Inflammatory macrophage treated with lipopolysaccharide for 4 hours (primary cell): ENCODE measurements at places on chromosomes 4 and X.

- DNase-seq, result no peak
Observed at GRCh38 chr4:102230194-102230593, 115.1 kb downstream of the SLC39A8 start.

DNA sequence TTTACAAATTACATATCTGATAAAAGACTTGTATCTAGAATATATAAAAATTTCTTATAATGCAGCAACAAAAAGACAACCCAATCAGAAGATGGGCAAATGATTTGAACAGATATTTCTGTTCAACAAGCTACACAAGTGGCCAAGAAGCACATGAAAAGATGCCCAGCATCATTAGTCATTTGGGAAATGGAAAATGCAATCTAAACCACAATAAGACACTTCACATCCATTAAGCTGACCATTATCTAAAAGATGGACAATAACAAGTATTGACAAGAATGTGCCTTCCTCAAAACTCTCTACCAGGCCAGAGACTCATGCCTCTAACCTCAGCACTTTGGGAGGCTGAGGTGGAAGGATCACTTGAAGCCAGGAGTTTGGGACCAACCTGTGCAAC, 53.9 kb downstream of the SPINK2 start:
- no peak for DNase-seq

DNA sequence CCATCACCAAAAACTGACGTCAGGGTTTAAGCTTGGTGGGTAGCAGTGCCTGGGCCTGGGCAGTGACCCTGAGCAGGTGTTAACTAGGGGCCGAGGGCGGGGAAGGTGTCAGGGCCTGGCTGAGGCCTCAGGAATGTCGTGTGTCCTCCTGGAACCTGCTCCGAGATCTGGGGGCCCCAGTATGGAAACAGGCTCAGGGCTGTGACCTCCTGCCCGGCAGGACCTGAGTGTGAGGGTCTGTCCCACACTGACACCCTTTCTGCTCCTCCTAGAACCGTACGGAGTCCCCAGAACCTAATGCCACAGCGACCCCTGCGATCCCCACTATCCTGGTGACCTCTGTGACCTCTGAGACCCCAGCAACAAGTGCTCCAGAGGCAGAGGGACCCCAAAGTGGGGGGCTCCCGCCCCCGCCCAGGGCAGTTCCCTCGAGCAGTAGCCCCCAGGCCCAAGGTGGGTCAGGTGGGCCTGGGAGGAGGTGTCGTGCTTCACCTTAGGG, 741 bp downstream of the HGFAC start:
- DNase-seq, result no peak

DNA sequence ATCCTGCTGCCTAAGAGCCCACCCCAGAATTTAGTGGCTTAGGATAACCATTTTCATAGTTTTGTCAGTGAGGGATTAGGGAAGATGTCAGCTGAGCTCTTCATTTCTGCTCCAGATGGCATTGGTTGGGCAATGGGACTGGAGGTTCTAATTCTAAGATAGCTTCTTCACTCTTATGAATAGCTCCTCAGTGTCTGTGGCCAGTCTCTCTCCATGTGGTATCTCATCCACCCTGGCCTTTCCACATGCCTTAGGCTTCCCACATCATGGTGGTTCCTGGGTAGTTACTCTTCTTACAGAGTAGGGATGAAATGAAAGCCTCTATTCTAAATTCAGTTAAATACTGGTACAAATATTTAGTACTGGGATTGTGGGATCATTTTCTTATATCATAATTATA, 31.3 kb downstream of the REPS2 start:
- no peak for DNase-seq

DNA sequence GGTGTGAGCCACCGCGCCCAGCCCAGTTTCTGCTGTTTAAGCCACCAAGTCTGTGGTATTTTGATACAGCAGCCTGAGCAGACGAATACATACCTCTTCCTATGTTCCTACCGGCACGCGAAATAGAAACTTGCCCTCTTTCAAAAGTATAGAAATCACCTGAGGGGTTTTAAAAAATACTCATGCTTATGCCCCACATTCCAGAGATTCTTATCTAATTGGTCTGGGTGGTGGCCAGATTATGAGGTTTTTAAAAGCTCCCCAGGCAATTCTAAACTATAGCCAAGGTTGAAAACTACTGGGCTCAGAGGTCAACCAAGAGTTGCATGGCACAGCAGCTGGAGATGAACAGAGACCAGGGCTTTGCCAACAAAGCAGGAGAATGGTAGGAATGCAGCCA, 24.9 kb upstream of the HUWE1 start:
- DNase-seq, result no peak

GRCh38 chr4:42344309-42344708, 53.0 kb upstream of the SHISA3 start:
- DNase-seq, result no peak

DNA sequence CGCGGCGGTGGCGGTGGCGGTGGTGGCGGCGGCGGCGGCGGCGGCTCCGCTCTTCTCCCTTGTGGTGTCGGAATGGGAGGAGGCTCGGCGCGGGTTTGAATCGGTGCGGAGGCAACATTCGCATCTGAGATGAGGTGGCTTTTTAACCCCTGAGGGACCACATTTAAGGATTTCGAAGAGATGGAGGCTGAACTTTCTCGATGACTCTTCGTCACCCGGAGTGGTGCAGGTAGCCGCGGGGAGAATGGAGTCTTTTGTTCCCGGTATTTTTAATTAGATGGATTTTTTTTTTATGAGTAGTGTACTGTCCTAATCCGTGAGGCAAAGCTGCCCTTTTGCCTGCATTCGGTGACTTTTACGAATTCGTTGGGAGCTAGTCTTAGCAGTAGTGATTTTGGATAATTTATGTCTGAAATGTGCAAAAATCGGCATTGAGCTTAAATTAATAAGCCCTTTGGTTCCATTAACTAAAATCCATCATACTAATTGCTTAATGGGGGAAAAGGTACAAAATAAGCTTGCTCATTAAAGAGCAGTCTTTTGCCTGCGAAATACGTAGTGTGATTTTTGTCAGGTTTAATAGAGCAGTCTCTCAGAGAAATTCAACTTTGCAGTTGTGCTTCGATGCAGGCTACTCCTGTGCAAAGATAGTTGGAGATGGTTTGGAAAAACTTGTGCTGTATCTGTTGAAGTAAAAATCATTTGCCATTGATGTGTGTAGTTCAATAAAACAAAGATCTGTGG, 206.2 kb downstream of the TENM3 start:
- no peak for DNase-seq

DNA sequence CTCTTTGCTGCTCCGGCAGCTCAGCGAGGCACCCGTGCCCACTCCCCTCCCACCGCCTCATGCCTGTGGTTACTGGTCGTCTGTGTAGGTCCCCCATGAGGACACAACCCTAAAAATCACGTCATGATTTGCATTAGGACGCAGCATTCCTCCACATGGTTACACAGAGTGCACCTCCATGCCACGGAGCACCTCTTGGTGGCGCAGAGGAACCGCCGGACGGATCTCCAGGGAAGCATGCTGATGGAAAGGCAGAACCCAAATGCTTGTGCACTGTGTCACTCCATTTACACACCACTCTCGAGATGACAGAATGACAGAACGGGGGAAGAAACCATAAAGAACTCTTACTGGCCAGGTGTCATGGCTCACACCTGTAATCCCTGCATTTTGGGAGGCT, 22.4 kb downstream of the FAM53A start:
- DNase-seq, result no peak

DNA sequence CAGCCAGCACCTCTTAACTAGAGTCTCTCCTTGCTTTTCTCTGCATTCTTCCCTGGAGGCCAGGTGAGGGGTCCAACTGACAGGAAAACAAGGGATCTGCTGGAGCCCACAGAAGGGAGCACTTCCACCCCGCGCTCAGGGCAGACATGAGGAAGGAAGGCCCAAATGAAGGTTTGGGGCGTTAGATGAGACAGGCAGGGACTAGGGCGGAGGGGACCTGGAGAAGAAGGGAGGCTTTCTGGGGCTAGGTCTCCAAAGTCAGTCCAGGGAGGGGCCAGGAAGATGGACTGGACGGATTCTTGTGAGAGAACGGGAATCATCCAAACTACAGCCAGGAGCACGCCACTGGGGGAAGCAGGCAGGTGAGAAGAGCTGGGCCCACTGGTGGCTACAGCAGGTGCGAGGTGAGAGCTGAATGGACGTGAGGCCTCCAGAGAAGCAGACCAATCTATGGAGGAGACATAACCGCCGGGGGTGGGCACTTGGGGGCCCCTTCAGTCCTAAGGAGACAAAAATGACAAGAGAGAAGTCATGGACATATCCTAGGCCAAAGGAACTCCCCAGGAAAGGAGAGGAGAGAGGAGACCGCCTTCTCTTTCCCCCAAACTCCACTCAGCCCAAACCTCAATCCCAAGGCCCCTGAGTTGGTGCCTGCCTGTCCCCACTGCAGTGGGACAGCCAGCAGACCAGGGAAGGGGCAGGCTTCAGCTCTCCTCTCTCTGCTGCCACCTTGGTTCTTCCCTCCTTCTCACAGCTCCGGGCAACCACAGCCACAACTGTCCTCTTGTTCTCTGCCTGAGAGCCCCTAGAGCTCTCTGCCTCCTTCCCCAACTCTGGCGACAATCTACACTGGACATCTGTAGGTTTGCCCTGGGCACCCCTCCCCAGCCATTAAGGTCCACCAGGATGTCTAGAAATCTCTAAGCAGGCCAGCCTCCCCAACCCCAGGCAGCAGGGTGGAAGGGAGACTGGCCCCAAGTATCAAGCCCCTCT, 7.0 kb downstream of the APLN start:
- no peak for DNase-seq

DNA sequence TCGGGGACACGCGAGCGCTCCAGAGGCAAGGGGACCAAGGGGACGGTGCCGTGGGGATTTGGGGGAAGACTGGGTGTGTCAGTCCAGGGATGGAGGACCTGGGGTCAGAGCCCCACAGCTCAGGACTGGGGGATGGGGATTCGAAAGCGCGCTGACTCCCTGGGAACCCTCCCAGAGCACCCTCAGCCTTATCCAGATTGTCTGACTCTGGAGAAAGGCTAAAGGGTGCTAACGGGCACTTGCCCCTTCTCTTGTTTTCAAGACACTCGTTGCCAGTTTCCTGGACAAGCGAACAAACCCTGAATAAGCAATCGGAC, 1.1 kb downstream of the DOCK11 start:
- no peak for DNase-seq

GRCh38 chr4:115332078-115332477, 218.7 kb upstream of the NDST4 start:
- no peak for DNase-seq

DNA sequence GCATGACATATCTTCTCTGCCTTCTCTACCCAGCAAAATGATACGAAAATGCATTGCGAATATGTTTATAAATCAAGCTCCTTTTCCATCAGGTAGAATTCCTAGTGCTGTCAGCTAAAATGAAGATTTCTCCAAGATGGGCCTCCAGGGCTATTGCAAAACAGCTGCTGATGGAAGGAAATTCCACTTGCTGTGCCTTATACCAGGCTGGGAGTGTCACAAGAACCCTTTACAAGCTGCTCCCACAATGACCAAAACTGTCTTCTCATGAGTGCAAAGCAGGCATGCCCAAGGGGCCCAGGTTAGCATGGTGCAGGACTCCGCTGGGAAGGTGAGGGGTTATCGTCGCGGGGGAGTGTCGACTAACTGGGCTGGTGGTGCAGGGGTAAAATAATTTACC, 8.7 kb downstream of the HNRNPH2 start:
- DNase-seq, result no peak

DNA sequence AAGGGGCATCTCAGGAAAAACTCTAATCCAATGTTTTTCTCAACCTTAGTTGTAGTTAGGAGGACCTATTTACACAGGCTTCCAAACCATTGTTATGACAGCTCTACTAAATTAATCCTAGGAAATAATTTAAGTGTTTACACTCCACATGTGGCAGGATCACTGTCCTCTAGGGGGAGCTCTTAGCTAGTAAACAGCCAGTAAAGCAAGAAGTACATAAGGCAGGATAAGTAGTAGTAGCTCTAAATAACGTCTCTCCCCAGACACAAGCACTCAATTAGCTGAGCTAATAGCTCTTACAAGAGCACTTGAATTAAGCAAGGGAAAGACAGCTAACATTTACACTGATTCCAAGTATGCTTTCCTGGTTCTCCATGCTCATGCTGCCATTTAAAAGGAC, 37.3 kb downstream of the NUDT11 start:
- DNase-seq, result peak; percentile 20

DNA sequence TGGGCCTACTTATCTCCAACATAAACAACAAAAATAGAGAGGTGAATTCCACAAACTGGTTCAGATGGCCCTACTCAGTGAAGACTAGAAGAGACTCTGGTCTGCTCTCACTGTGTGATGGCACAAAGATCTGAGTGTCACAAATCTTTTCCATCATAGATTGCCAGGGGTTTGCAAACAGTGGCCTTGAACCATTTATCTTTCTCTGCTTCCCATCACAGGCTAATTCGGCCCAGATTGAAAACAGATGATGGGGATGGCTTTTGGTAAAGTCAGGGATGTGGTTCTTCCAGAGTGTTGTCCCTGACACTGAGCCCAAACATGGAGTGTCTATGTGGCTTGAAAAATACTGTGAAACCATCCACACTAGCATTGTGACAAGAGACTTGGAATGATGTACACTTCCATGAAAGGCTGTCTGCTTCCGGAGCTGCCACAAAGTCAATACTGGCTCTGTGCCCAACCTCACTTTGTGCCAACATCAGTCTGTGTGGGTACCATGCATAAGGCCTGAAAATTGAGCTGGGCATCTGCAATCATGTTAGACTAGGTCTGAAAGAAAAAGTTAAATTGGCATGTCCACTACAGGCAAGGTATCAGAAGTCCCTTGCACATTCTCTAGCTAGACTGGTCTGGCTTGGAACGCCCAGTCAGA, 25.2 kb upstream of the PLAC1 start:
- no peak for DNase-seq

DNA sequence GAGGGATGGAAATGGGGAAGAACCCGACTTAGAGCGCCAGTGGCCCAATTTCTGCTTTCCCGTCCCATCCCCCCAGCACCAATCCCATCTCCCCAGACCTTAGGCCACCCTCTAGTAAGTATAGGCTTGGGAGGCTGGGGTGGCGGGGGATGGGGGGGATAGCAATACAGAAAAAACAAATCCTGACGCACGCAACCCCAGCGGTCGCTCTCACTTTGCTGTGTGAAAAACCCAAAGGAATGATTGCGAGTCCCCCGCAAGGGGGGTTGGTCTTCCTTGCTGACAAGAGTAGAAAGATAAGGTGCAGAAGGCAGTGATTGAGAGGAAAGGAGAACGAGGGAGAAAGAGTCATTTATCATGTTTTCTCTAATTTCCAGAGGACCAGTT, 863 bp downstream of the CPE start:
- no peak for DNase-seq

DNA sequence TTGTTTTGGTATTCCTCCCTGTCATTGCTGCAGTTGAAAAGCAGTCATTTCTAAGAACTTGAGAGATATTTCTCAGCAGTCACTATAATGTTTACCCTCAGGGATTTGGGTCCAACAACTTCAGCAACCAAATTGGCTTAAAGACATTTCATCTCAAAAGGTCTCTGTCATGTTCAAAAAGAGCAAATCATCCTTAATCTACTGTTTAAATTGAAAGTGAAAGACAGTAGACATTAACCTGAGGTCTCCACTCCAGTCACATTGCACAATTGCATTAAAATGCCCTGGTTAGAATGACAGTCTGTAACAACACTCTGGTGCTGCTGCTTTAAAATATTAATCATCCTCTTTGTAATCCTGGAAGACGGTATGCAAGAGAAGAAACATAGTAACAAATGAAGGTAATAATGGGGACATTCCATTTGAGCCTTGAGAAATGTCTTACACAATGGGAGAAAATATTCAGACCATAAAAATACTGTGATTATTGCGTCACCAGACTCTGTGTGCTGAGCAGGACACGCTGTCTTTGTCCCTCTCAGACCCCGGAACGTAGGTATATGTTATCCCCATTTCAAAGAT, 90.2 kb upstream of the UNC5C start:
- peak; percentile 44 for DNase-seq

- no peak for DNase-seq
Observed at GRCh38 chrX:18579495-18579894, 92.4 kb downstream of the RS1 start.
